NCI-H526 (cell line): ENCODE measurements at places on chromosomes 13 and 19.

GRCh38 chr19:45258862-45259261, 7.8 kb downstream of the MARK4 start:
- no peak for DNase-seq

DNA sequence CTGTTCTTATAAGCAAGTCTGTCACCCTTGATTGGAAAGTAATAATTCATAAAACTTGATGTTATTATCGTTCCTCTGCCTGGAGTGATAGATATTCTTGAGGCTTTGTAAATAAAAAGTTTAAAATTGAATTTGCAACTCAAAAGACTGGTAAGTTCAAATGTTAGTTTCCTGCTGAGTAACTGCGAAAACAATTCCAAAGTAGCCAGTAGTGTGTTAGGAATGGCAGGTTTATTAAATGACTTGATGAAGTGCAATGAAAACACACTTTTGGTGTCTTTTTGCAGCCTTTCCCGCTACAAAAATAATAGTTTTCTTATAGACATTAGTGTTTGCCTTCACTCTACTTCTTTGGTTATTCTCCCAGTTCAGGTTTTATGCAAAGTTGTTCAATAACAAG, 299.3 kb downstream of the DLEU7 start:
- DNase-seq, result no peak

DNA sequence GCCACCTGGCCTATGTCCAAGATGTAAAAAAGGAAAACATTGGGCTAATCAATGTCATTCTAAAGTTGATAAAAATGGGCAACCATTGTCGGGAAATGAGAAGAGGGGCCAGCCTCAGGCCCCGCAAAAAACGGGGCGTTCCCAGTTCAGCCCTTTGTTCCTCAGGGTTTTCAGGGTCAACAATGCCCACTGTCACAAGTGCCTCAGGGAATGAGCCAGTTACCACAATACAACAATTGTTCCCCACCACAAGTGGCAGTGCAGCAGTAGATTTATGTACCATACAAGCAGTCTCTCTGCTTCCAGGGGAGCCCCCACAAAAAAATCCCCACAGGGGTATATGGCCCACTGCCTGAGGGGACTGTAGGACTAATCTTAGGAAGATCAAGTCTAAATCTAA, 112.5 kb downstream of the ZNF486 start:
- no peak for DNase-seq

GRCh38 chr19:39434123-39435076, 1.3 kb downstream of the RPS16 start:
- DNase-seq, result no peak

GRCh38 chr19:3403489-3404323, 37.3 kb downstream of the NFIC start:
- DNase-seq, result no peak

GRCh38 chr19:49136771-49137171, 17.4 kb downstream of the PPFIA3 start:
- no peak for DNase-seq

GRCh38 chr19:52270266-52270885, 989 bp downstream of the ZNF766 start:
- no peak for DNase-seq
